ENCODE measurements at places on chromosomes 2 and 18.
A peak's percentile ranks its signal among the peaks of the same experiment; 100 is the strongest.

DNA sequence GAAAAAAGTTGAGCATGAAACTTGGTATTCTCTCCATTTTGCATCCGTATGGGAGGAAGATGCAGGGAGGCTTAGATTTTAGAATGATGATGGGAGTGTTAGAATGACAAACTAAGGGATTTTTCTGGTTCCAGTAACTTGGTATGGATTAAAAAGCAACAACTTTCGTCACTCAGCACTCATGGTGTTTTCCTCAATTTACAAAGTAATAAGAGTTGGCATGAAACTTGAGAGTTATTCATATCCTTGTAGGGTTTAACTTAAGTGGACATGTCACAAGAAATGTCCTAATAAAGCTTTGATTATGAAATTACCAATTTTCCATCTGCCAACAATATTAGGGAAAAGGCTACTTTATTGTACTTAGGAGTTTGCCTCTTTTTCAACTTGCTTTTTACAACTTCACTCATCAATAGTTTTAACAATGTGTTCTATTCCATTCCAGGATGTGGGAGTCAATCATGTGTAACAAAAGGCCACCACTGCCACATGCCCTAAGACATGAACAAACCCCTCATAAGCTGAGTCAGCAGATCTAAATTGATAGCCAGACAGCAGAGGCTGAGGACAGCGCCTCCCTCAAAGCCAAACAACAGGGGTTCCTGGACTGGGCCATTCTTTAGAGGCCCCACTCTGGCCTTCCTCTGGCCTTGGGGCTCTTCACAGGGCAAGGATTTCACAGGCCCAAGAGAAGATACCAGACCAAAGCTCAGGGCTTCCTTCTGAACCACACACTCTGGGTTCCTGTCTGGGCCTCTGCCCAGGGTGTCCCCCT lies 265.8 kb downstream of the TNS1 start:
- DNase-seq, result no peak

DNA sequence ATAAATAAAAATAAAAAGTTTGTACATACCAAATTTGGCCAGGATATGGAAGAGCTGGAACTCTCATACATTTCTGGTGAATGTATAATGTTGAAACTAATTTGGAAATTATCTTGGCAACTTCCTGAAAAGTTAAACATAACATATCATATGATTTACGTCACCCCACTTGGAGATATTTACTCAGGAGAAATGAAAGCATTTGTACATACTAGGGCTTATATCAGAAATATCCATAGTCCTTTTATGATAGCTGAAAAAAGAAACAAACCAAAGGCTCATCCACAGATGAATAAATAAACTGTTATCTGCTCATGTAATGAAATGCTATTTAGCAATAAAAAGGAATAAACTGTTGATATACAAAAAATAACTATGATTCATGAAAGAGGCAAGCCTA lies 318.2 kb upstream of the NRXN1 start:
- DNase-seq, result no peak

DNA sequence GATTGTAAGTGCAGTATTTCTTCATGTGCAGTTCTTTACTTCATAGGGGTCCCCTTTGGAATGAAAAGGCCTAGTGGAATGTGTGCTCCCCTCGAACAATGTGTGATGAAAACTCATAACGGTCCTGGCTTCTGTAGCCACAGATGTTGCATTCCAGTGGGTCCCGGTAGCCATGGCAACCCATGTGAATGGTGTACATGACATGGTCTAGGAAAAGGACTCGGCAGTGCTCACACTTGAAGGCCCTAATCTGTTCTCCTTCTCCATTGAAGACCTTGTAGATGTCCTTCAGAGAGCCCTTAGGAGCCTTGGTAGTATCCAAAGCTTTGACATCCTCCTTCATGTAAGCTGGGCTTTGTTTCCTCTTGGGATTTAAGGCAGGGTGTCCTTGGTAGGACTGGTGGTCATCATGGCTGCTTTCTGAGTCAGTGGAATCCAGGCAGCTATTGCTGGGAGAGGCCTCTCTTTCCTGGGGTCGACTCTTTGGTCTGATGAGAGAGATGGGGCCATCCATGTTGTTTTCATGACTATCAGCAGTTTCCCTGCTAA lies 144.0 kb downstream of the IKZF2 start:
- no peak for DNase-seq

GRCh38 chr2:105777031-105777482 lies 32.3 kb downstream of the NCK2 start:
- DNase-seq, result no peak

DNA sequence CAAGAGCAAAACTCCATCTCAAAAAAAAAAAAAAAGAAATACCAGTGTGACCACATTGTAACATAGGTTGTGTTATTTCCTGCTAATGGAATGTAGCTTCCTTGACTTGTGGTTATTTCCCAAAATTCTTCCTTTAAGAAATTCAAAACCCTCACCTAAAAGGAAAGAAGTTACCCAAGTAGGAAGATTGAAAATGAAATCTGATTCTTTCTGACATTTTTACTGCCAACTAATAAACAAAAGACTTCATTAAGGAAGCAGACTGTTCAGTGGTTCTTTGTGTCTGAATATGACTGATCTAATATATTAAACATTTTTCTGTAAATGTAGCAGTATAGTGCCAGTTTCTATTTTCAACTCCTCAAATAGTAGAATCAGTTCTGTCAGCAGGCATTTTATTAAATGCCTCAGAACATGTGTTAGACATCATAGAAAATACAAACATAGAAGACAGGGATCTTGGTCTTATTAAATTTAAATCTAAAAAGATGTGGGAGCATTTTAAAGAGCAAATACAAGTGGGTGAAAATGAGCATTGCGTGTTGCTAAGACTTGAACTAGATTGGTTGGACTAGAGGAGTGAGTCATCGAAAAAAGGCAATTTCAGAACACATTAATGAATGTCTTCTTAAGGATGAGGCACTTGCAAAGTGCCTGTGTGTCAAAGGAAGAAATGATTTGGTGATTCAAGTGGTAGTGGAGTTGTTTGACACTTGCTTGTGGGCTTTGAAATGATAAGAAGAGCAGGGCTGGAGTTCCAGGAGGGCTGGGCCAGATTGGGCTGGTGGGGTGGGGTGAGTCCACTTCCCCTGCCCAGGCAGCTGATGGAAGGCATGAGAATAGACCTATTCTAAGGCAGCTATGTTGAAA lies 53.4 kb downstream of the PKP4 start:
- no peak for DNase-seq

DNA sequence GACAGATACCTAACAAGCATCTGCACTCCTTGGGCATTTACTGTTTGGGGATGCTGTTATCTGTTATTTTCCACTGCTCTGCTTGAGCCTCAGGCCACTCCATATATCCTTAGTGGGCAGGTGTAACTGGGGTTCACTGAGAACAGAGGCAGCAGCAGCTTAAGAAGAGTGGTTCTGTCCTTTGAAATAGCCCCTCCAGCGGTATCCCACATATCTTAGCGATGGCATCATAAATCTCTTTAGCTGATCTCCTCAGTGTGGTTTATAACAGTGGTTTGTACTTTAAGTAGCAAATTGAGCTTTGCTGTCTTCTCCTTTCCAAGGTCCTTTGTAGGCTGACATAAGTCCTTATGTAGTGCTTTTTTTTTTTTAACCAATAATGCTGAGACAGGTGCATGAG lies 79.7 kb upstream of the RPRM start:
- DNase-seq, result no peak

DNA sequence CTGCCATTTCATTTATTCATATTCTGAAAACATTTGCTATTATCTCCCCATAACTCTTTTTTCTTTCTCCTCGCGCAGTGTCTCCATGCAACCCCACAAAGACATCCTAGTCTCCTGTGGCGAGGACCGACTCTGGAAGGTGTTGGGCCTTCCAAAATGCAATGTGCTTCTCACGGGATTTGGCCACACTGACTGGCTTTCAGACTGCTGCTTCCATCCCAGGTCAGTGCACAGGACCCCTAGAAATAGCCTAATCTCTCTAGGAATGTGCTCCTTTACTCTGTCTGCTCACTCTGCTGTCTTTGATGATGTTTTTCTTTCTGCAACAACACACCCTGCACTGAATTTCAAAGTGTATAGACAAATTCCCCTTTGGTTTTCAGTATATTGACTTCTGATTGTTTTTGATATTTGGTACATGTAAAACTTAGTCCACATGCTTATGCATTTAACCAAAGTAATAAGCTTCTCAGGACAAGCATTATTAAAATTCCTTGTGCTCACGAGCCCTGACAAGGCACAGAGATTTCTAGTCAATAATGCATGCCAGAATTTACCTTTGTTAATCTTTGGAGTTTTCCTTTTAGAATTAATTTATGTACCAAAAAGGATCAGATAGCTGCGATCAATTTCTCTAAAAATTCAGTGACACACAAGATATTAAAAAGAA lies 548.3 kb upstream of the VWC2L start:
- DNase-seq, result no peak

DNA sequence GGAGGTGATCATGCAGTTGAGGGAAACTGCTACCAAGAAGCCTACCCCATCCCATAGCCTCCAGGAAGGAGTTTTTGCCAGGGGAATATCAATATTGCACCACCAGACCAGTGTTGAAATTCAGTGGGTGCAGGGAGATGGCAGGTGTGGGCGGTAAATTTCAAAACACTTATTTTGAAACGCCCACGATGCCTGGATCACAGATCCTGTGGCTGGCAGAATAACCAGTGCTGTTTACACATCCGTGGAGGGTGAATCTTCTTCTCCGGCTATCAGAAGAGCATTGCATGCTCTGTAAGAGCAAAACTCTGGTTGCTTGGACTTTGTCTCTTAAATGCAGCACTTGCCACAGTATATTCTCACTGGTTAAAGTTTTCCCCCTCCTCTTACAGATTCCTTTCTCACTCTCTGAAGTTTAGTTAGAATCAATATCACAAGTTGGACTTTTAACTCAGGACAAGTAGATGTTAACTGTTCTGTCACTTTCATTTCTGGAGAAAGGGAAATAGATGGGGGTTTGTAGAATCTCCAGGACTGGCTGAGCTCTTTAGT lies 70.5 kb upstream of the ZCCHC2 start:
- DNase-seq, result peak; percentile 81

- peak; percentile 28 for DNase-seq
These were observed 364.8 kb upstream of the GALNT5 start for GRCh38 chr2:156892467-156893281.

DNA sequence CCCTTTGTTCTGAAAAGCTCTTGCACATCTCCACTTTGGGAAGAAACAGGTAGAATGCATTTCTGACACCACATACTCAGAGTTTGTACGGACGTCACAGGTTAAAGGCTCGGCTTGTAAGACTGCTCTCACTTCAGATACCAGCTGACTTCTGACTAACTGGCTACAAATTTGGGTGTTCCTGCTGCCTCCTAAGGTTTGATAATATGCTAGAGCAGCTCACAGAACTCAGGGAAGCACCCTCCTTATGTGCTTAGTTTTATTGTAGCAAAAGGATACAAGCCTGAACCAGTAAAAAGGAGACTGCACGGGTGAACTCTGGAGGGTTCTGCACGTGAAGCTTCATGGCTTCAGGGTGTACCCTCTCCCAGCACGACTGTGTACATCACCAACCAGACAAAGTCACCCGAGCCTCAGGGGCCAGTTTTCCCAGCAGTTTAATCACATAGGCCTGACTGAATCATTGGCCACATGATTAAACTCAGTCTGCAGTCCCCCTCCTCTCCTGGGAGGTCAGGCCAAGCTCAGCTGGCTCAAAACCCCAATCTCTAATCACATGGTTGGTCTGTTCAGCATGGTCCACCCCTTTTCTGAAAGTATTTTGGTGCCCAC lies 749.5 kb upstream of the RAB6C start:
- no peak for DNase-seq

GRCh38 chr2:133447303-133447702 lies 121.0 kb downstream of the NCKAP5 start:
- no peak for DNase-seq

- DNase-seq, result no peak
These were observed 64.6 kb downstream of the TRAPPC8 start for GRCh38 chr18:31878358-31878757.

DNA sequence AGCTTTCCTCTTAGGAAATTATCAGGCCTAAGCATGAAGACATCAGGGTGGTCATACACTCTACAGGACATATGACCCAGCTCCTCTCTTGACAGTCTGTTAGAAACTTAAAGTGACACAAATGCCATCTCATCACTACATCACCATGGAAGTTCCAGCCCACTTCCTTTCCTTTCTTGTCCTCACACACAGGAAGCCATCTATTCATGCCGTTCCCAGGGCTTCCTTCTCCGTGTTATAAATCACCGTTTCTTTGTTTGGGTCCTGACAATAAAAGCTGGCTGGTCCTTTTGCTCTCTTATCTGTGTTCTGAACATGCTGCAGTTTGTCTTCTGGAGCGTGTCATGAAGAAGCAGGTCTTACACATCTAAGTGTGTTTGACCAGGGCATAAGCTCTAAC lies 692.1 kb upstream of the CELF4 start:
- DNase-seq, result no peak

GRCh38 chr2:45646289-45646688 lies 5.2 kb upstream of the PRKCE start:
- DNase-seq, result no peak

DNA sequence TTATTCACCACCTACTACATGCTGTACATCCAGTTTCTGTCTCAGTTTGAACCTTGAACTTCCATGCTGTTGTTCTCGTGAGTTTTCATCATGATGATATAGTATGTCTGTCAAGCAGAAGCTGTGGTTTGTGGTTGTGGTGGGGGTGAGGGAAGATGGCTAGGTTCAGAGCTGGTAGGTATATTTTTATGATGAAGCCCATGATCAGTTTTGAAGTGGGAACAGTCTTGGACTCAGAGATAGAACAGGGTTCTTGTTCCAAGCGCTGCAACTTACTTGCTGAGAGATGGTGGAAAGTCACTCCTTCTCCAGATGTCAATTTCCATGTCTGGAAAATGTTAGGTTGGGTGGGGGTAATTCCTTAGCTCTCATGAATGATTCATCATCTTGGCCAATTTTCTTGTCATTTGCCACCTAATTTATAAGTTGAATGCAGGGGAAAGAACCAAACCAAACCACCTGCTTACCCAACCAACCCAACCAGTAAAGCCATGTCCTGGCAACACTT lies 21.6 kb downstream of the PMAIP1 start:
- peak; percentile 90 for DNase-seq

DNA sequence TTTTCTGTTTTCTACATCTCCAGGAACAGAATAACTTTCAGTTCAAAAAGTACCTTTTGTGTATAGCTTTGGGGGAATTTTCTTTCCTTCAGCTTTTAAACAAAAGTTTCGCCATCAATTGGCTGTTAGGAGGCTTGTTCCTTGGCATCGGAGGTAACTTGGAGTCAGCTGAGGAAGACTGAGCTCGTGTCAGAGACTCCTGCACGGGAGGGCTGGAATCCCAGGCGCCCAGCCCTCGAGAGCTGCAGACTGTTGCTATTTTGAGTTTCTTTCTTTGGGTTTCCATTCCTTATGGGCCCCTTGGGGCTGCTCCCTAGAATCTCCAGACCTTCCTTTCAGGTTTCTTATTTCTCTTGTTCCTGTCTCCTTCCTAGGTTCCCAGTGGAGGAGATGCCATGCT lies 8.1 kb downstream of the EMILIN2 start:
- no peak for DNase-seq

DNA sequence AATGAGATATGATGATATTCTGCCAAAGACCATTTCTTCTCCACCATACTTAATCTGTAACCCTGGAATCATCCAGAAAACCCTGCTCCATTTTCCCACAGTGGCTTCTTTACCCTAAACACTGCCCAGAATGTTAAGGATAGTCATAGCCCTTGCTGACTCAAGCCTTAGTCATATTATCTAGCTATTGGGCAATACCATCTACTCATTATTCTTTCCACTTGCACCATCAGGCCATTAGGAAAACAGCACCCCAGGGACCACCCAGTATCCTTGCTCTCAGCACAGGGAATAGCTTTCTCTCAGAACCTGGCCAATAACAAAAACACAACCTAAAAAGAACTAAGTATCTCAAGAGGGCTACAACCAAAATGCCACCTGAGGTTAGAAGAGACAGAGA lies 445.7 kb upstream of the SLC14A2 start:
- DNase-seq, result peak; percentile 51

GRCh38 chr2:27249159-27249890 lies 13.5 kb downstream of the SLC30A3 start:
- no peak for DNase-seq
